Fibroblast of villous mesenchyme (primary cell): ENCODE measurements at places on chromosomes 2 and 18. TPM values are rescaled to one million over a fixed set of nuclear protein-coding genes. Genes with fewer than 3 reads are reported as not detected.

DNA sequence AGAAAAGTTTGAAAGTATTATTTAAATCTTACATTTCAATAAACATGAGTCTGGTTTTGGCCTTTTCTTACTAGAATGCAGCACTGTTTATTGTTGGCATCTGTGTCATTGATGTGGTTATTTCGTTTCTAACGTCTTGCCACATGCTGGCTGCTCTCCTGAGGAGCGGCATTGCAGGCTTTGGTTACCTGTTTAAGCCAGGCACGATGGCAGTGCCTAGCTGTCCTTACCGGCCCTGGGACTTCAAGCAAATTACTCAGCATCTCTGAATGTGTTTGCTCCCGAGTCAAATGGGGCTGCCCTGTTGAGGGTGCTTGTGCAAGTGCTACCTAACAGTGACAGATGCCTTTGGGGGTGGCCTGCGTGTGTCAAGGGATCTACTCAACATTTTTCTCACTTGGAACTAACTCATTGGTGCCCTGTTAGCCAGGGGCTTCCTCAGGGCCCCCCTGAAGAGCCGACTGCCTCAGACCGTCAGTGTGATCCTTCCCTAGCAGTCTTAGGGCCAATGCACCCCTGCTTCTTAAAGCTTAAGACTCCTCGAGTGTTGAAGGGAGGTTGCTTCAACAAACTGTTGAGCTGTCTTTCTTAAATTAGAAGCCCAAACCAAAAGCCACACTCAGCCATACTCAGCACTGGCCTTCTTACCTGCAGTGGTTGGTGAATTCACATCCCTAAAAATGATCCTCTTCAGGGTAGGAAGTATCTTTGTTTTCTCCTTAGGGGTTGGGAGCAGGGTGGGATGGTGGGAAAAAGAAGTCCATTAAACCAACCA is 151.5 kb downstream of the NCK2 start:
- DNase-seq, result no peak

The ZNF532 gene
- 45.1 and 45.8 TPM in 2 replicates for total RNA-seq

- peak; percentile 91 for DNase-seq
Observed at GRCh38 chr2:171712051-171712450, 24.8 kb downstream of the DYNC1I2 start.

The COL6A3 gene
- 1,329 and 1,968 TPM in 2 replicates for total RNA-seq

DNA sequence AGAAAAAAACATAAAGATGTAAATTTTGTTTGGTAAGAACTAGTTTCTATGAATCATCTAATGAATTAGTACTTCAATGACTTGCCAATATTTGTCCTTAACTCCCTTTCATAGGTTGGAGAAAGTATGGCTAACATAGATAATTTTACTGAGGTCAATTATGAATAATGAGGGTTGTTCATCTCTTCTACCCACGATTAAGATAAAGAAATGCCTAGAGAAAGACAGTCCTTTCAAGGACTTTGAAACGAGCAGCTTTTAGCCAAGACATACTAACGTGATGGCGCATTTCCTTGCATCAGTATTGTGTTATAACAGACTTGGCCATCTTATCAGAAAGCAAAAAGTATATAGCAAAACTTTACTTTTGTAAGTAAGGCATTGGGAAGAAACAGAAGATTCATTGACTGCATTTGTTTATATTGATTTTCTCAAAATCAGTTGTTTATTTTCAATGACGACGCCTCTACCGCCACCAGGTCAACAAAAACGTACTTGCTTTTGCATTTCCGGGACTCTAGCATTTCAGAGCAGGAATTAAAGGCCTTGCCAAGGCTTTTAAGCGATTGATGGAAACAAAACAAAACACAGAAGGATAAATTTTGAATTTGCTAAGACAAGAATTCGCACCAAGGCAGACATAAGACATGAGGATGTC is 961 bp downstream of the RBM43 start:
- DNase-seq, result peak; percentile 73

The RGPD8 gene
- 12.6 and 19.0 TPM in 2 replicates for total RNA-seq

The GALR1 gene
- not detected in 2 replicates for total RNA-seq

The GPR17 gene
- total RNA-seq, result not detected in 2 replicates

GRCh38 chr2:54901224-54901986 is 148.8 kb downstream of the RTN4 start:
- no peak for DNase-seq

The FASTKD1 gene
- 13.5 and 25.9 TPM in 2 replicates for total RNA-seq

The ARHGAP25 gene
- total RNA-seq, result 3.0 and 3.5 TPM in 2 replicates

GRCh38 chr2:191747170-191747530 is 69.2 kb downstream of the NABP1 start:
- DNase-seq, result no peak

The TXNDC2 gene
- total RNA-seq, result under 0.01 TPM in 1 of 2 replicates, not detected in the other

DNA sequence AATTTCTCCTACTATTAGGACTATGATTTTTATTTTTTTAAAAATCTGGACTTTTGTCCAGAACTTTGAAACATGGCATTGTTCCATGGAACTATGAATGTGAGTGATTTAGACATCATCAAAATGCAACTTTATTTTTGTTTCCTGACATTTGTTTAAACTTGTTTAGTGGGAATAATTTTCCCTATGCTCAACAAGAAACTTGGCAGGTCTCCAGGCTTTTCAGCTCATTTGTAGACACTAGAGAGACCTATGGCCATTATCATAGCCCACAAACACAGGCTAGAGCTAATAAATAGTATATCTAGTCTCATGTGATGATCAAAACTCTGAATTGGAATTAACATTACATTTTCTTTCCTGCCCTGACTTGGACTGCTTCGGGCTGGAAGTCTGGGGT is 145.1 kb upstream of the CELF4 start:
- DNase-seq, result no peak

DNA sequence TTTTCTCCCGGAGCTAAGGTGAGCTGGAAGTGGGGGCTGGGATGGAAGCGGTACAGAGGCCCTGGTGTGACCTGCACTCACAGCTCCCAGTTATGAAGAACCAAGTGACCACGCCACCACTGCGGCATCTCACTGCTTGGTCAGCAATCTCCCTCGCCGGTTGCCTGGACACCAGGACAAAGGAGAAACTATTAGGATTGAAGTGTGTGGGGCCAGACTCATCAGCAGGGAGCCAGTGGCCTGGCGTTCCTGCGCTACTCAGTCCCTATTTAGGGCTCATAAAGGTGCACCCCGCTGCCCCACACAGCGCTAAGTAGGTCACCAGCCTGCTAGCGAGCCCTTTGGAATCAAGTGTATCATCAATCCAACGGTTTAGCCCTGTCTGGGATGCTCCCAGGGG is 82.9 kb downstream of the ZCCHC2 start:
- no peak for DNase-seq

The FBXO15 gene
- total RNA-seq, result 0.32 and 0.43 TPM in 2 replicates

DNA sequence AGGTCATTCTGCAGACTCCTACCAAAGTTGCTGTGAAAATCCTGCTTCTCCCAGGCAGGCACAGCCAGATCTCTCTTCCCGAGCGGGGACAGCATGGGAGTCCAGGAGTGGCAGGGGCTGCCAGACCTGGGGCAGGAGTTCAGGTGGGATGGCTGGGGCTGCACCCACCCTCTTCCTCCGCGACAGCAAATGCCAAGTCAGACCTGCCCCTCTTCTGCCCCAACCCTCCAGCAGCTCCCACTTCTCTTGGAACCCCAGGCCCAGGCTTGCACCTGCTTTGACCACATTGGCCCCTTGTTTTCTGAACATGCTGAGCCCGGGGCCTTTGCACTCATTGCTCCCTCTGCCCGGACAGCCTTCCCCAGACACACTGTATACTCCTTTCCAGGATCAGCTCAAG is 288.2 kb upstream of the HS6ST1 start:
- DNase-seq, result no peak

DNA sequence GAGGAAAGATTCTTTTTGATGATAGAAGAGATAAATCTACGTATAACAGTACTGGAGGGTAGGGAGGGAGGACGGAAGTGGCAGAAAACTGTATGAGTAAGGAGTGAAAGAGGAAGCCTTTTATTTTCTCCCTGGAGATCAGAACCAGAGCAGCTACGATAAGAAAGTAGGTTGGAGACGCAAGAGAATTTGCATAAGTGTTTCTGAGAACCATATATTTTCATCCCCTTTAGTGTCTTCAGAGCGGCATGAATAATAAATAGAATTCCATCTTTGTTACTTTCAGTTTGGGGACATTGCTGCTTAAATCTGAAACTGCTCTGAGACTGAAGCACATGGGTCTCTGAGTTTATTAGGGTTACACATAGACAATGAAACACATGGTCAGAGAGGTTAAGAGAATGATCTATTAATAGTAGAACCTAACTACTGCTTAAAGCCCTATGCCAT is 230.2 kb upstream of the TNP1 start:
- peak; percentile 64 for DNase-seq

DNA sequence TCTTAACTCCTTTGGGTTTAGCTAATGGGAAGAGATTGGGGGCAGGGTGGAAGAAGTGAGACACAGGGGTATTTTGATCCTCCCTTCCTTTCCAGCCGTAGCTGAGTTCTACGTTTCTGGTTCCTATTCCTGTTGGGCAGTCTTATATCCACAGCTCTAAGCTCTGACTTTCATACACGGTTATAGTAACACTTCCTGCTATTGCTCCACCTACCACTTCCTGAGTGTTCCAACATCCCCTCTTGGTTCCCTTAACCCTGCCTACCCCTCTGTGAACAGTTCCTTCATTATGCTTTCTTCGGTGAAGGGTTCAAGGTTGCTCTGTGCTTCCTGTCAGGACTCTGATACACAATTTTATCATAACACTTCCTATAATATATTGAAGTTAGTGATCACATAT is 205.1 kb downstream of the DNAH7 start:
- no peak for DNase-seq

- no peak for DNase-seq
Observed at GRCh38 chr2:36406296-36406695, 50.7 kb downstream of the CRIM1 start.

DNA sequence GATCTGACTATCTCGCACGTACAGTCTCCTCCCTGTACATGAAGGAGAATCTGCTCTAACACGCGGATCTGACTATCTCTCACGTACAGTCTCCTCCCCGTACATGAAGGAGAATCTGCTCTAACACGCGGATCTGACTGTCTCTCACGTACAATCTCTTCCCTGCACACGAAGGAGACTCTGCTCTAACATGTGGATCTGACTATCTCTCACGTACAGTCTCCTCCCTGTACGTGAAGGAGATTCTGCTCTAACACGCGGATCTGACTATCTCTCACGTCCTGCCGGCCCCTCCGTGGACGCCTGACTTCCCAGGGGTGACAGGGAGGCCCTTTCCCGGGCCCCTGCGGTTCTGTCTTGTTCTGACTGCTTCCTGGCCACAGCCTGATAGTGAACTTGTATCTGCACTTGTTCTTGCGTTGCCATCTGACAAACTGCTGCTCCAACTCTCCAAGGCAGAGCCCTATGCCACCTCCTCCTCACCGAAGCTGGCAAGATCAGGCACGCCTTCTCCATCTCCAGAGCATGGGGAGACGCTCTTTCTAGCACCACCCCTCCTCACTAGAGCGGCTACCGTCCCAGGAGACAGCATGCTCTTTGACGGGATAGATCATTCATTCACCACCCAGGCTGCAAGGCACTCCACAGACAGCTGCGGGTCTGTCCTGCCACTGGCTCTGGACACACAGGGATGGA is 238.6 kb downstream of the TWIST2 start:
- DNase-seq, result no peak

DNA sequence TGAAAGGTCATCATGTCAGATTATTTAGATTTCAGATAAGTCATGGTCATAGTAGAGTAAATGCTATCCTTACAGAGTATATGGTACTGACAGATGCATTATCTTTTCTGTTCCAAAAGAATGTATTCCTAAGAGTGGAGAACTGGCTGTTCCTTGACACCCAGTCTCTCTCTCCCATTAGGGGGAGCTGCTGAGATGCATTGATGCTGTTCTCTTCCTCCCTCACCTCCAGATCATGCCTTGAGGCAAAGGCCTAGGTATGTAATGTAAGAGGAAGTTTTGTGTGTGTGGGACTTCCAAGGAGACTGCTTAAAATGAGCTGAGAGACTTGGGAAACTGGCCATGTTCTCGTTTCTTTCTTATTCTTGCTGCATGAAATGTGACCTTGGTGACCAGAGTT is 979.5 kb upstream of the CELF4 start:
- no peak for DNase-seq

- peak; percentile 28 for DNase-seq
Observed at GRCh38 chr2:172021955-172022354, 22.2 kb downstream of the METAP1D start.

DNA sequence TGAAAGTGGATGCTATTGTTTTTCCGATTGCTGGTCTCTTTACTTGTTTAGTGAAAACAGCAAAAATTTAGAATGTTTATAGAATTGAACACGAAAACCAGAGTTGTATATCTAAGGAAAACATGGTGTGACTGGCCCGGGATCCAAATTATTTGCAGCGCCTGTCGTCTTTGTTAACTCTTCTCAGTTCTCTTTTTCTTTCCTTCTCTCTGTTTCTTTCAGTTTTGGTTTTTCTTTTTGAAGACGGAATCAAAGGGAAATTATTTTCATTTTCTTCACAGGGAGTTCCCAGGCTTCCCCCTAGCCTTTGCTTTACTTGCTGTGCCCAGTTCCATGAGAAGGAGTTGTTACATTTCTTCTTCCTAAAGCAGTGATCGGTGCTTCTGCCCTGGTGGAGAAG is 76.0 kb downstream of the AGAP1 start:
- no peak for DNase-seq

DNA sequence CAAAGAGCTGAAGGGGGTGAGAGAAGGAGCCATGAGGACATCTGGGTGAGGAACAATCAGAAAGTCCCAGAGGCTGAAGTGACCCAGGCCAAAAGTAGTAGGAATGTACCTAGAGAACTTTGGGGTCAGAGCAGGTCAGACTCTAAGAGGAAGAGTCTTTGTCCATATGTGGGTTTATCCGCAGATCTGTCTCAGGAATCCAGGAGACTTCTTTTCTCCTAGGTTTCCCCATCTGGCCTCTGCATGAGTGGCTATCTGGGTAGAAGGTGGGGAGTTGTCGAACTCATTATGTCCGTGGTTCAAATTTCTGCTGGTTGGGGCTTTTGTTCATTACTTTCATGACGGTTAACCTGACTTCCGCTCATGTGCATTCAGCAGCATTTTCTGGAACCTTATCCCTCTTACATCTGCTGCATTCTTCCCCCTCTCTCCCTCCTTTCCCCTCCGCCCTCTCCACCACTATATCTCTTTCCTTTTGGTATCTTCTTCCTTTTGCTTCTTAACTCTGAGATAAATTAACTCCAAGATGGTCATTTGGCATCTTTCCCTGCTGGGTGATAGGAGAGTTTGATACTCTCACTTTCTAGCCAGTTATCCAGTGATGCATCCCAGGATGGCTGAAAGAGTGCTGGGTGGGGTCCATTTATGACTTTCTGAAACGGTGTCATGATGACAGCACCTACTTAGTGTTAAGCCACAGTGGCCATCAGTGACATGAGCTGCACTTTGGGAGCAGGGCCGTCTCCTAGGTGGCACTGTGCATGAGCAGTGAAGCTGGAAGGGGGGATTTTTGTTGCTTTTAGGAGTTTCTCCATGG is 2.1 kb downstream of the LIPG start:
- no peak for DNase-seq

DNA sequence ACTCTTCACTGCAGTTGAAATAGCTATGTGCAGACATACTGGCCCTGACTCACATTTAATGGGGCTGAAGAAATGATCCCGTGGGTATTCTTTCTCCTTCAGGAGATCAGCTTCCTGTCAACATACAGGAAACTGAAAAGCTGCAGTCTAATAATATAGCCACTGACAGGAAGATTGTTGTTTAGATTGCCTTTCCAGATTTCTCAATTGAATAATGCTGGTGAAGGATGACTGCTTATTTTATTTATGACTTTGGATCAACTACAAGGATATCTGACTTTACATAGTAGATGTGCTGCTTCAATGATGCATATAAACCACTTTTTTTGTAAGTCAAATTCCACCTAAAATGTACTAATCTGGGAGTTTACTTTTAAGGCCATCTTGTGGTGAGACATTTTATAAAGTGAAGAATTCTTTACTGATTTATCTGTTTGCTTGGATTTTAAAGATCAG is 93.4 kb upstream of the MAP4K3 start:
- peak; percentile 91 for DNase-seq

The CCDC138 gene
- total RNA-seq, result 4.2 and 9.1 TPM in 2 replicates

The ALLC gene
- total RNA-seq, result under 0.01 TPM in 1 of 2 replicates, not detected in the other
